ENCODE measurements at places on chromosomes 12 and 14.
A peak's percentile ranks its signal among the peaks of the same experiment; 100 is the strongest.

- DNase-seq: no peak
Measured at GRCh38 chr12:89840162-89840922, 131.7 kb upstream of the ATP2B1 start.

GRCh38 chr14:58476320-58476719 lies 48.8 kb downstream of the KIAA0586 start:
- no peak for DNase-seq

GRCh38 chr12:130645751-130646150 lies 70.3 kb downstream of the RIMBP2 start:
- DNase-seq: no peak

GRCh38 chr12:105384220-105384619 lies 53.7 kb downstream of the C12orf75 start:
- DNase-seq: no peak

DNA sequence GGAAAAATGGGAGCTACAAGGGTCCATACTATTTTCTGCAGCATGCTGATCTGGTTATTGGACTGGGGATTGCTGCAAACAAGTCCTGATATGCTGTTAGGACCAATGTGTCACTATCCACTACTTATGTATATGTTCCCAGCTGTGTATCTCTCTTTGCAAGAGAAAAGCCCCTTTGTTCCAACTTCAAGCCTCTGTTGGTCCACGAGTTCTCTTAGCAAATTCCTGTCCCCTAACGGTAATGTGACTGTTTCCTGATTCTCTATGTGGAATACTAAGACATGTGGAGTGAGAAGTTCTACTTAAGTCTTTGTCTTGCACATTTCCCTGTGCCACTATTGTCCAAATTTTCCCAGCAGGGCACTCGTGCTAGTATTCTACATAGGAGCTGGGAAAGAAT lies 557.7 kb downstream of the FSCB start:
- no peak for DNase-seq

- peak; percentile 9 for DNase-seq
Measured at GRCh38 chr14:71918955-71919354, 13.3 kb upstream of the RGS6 start.

GRCh38 chr14:85528897-85529631 lies 880 bp upstream of the FLRT2 start:
- no peak for DNase-seq

GRCh38 chr12:24546084-24546483 lies 402.8 kb downstream of the BCAT1 start:
- no peak for DNase-seq

DNA sequence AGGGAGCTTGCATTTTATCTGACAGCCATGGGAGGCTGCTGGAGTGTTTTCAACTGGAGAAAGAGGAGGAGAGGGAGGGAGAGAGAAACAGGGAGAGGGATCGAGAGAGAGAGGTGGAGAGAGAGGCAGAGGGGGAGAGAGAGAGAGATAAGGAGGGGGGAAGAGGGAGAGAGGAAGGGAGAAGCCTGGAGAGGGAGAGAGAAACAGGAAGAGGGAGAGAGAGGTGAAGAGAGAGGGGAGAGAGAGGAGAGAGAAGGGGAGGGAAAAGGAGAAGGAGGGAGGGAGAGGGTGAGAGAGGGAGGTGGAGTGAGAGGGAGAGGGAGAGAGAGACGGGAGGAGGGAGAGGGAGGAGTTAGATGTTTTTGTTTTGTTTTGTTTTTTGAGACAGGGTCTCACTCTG lies 45.6 kb downstream of the DNAH10 start:
- DNase-seq: no peak

GRCh38 chr12:96143392-96143791 lies 50.8 kb upstream of the ELK3 start:
- DNase-seq: no peak

DNA sequence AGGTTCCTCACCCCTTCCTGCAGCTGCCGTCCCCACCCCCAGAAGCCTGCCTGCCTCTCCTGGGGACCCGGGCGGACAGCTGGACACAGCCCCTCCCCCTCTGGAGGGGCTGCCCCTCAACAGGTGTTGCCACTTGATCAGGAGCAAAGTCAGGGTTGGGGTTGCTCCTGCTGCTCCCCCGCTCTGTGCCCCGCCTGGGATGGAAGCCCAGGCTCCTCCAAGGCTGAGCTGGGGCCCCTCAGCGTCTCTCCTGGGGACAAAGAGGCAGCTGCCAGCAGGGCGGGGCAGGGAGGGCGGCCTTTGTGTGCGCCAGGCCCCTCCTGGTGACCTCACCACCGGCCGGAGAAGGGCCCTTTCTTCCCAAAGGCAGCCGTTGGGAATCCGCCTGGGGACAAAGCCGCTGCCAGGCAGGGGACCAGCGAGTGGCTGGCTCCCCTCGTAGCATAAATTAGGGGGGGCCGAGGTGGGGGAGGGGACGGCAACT lies 13.7 kb downstream of the TRMT61A start:
- no peak for DNase-seq

DNA sequence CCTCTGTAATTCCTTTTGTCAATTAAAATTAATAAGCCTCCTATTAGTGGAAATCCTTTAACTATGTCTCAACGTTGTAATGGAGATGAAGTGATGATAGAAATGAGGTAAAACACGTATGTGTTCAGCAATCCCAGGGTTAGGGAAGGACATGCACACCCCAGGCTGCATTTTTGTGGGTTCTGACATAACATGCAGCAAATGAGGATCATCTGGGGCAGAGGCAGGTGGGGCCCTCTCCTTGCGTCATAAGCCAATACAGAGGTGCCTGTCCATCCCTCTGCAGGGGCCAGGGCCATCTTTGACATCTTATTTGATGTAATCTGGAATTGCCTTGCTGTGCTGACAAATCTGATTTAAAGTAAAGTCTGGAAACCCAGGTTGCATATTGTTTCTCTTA lies 73.2 kb downstream of the MYRFL start:
- peak; percentile 17 for DNase-seq

GRCh38 chr12:33222357-33222756 lies 217.3 kb downstream of the SYT10 start:
- DNase-seq: no peak

DNA sequence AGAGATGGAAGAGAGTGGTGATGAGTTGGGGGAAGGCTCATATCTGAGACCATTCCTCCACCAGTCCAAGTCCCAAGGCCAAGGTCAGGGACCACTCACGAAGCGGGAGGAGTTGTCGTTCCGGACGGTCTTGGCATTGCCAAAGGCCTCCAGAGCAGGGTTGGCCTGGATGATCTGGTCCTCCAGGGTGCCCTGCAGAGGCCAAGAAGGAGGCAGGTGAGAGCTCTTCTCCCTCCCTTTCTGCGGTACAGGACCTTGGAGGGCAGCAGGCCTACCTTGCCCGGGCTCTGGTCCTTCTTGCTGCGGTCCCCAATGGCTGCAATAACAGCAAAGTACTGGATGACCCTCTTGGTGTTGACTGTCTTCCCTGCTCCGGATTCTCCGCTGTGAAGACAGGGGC lies 4.0 kb downstream of the MYH7 start:
- no peak for DNase-seq

GRCh38 chr14:25501749-25502148 lies 451.8 kb upstream of the STXBP6 start:
- DNase-seq: no peak

GRCh38 chr14:68460541-68460940 lies 332.3 kb downstream of the ZFP36L1 start:
- DNase-seq: no peak

GRCh38 chr12:91785655-91786498 lies 359.8 kb downstream of the BTG1 start:
- DNase-seq: no peak

GRCh38 chr14:65260786-65261185 lies 151.7 kb upstream of the FUT8 start:
- DNase-seq: no peak

GRCh38 chr12:95100264-95101190 lies 27.1 kb upstream of the NR2C1 start:
- DNase-seq: no peak

GRCh38 chr12:31485571-31485970 lies 105.4 kb downstream of the DENND5B start:
- no peak for DNase-seq

DNA sequence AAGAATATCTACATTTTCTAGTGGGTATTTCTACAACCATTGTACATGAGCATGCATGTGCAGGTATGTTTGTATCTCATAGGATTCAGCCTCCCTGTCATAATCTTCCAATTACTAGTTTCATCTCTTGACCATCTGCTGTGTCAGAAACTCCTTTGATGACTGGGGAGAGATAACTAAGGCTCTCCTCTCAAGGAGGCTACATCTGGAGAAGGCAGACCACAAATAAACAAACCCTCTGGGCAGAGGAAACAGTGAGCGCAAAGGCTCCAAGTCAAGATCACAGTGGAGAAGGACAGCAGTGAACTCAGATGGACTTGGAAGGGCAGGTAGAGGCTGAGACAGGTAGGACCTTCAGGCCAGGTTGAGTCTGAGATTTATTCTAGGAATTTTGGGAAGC lies 166.4 kb downstream of the PELI2 start:
- no peak for DNase-seq

DNA sequence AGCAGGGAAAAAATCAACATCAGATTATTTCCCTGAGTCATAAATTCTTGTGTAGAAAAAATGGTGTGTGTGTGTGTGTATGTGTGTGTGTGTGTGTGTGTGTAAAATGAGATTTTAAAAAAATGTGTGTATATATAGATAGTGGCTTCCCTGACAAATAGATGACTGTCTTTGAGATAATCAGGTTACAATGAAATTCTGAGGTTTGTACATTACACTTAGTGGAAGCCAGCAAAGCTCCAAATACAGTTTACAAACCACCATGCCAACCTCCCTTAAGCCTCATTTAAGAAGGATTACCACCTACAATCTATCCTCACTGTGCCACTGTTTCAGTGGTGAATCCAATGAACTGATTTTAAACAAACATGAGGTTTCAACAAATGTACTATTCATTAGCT lies 93.8 kb downstream of the MED13L start:
- no peak for DNase-seq

GRCh38 chr12:118851891-118852290 lies 129.4 kb upstream of the SRRM4 start:
- DNase-seq: no peak

DNA sequence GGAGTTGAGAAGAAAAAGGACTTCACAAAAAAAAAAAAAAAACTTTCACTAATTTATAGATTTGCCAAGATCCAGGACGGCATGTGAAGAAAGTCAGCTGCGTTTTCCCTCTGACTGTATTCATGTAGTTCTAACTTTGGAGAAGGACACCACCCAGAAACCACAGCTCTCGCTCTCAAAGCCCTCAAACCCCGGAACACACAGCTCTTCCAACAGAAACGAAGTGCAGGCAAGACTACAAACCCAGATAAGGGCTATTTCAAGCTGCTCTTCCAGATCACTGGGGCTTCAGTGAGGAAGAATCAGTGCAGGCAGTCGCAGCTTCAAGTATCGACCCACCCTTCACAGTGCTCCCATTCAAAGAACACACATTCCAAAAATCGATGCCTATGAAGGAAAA lies 13.2 kb downstream of the KCNH5 start:
- DNase-seq: no peak

- no peak for DNase-seq
Measured at GRCh38 chr12:5267603-5268423, 164.1 kb upstream of the NTF3 start.

- no peak for DNase-seq
Measured at GRCh38 chr12:79415321-79415720, 275.4 kb downstream of the PAWR start.

- no peak for DNase-seq
Measured at GRCh38 chr12:88451205-88451604, 129.1 kb downstream of the KITLG start.

GRCh38 chr14:100589071-100589759 lies 2.0 kb upstream of the BEGAIN start:
- DNase-seq: no peak

DNA sequence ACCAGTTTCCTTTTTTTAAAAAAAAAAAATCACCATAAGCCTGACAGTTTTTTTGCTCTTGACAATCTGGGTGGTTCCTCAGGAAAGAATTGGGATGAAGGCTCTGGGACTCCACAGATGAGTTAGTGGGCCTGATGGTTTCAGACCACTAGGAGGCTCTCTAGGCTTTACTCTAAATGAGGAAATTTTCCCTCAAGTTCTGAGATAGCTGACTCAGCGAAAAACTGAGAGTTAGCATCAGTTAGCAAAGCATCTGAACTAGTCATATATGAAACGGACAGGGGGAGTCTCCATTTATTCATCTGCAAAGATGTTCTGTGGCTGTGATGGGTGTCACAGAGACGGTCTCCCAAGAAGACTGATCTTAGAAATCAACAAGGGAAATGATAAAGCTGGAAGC lies 314.3 kb upstream of the OR4E1 start:
- peak; percentile 25 for DNase-seq

GRCh38 chr14:101504096-101504948 lies 57.0 kb upstream of the DIO3 start:
- DNase-seq: no peak

GRCh38 chr14:35678403-35679028 lies 130.6 kb downstream of the RALGAPA1 start:
- no peak for DNase-seq

- DNase-seq: no peak
Measured at GRCh38 chr14:104512771-104513640, 66.6 kb upstream of the C14orf180 start.

DNA sequence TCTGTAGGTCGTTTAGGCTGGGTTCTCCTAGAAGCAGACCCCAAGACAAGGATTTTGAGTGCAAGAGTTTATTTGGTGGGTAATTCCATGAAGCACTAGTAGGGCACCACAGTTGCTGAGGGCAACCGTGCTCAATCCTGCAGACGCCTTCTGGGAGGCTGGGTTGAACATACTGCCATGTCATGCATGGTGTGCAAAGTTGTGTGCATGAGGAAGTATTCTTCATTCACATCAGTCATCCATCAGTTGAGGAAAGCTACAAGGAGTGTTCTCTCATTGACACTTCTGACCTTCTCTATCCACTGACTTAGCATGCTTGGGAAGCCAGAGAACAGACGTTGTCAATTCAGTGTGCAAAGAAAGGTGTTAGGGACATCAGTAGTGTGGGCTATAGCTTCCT lies 179.2 kb downstream of the PTPN11 start:
- DNase-seq: no peak

GRCh38 chr12:19542606-19543005 lies 103.3 kb downstream of the AEBP2 start:
- DNase-seq: no peak

DNA sequence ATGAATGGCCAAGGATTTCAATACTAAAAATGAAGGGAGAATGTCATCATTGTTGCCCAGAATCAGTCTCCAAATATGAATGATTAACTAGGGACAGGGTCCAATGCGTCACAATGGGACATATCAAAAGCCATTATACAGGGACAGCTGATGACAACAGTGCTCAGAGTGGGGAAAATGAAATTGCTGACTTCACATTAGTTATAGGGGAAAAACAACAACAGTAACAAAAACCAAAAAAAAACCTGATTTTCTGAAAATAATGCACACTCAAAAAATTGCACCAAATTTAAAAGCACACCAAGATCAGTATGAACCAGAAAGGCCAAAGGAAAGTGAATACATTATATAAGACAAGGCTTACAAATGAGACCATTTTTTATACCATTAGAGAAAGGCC lies 353.2 kb upstream of the SOX5 start:
- no peak for DNase-seq
